Cerebellum (tissue), 4 donors: ENCODE measurements at places on chromosomes 5 and 9. TPM values are rescaled to one million over a fixed set of nuclear protein-coding genes. Genes with fewer than 3 reads are reported as not detected.

The AMBP gene
- total RNA-seq, result not detected

The ADAMTSL2 gene
- total RNA-seq, result 1.8 TPM

The TRPM3 gene
- 49.7 TPM for total RNA-seq

The ZDHHC11 gene
- 11.6 TPM for total RNA-seq

The CCDC183 gene
- 1.7 TPM for total RNA-seq

The GLRA1 gene
- 3.6 TPM for total RNA-seq

The KLHL9 gene
- total RNA-seq, result 54.4 TPM

DNA sequence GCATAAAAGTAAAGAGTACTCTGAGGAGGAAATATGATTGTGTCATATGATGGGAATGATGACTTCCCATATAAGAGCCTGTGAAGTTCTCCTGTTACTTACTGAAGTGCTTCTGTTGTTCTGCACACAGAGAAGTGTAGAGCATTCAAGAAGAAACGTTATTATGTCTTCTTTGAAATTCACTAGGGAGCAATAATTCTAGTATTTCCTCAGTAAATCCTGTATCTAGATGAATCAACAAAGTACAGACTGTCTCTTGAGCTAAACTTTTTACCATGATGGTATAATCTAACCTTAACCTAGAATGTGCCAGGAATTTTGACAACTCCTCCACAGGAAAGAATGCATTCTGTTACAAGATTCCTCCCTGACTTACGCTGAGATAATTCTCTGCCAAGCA, 18.9 kb upstream of the GHR start:
- DNase-seq, result no peak

DNA sequence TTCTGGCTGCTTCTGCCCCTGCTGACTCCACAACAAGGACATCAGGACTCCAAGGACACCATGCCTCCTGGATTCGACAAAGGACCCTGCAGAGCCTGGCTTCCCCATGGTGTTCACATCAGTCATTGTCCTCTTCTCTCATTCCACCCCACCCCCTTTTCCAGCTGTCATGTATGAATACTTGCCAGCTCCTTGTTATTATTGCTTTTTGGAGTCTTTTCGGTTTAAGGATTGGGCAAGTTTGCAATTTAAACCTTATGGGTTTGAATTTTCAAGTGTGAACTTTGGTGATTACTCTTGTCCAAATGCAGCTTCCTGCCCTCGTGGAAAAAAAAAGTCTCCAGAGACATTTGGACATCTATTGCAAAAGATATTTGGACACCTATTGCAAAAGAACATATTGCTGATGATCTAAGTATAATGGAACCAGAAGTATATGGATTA, 14.2 kb upstream of the LVRN start:
- no peak for DNase-seq

GRCh38 chr5:75091597-75091996, 39.2 kb upstream of the GCNT4 start:
- no peak for DNase-seq

GRCh38 chr5:18171684-18172083, 537.4 kb downstream of the TAF11L14 start:
- no peak for DNase-seq

GRCh38 chr5:8842971-8843551, 702.8 kb downstream of the SEMA5A start:
- no peak for DNase-seq

DNA sequence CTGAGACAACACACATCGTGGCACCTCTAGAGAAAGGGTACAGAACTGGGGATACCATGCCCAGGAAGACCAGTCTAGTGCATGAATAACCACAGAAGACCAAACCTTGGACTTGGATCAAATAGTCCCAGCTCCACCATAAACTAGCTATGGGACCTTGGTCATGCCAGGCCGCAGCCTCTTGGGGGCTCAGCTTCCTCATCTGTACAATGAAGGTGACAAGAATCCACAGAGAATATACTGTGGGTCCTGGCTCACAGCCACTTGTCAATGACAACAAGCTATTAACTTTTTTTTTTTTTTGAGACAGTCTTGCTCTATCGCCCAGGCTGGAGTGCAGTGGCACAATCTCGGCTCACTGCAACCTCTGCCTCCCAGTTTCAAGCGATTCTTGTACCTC, 3.9 kb downstream of the KYAT1 start:
- DNase-seq, result no peak

DNA sequence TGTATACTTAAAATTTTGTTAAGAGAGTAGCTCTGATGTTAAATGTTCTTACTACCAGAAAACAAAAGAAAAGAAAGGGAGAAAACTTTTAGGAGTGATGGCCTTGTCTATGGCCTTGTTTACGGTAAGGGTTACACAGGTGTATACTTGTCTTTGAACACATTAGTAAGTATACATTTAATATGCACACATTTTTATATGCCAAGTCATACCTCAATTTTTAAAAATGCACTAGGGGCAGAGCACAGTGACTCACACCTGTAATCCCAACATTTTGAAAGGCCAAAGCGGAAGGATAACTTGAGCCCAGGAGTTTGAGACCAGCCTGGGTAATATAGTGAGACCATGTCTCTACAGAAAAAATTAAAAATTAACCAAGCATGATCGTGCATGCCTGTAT, 166.7 kb upstream of the SNX2 start:
- DNase-seq, result no peak

DNA sequence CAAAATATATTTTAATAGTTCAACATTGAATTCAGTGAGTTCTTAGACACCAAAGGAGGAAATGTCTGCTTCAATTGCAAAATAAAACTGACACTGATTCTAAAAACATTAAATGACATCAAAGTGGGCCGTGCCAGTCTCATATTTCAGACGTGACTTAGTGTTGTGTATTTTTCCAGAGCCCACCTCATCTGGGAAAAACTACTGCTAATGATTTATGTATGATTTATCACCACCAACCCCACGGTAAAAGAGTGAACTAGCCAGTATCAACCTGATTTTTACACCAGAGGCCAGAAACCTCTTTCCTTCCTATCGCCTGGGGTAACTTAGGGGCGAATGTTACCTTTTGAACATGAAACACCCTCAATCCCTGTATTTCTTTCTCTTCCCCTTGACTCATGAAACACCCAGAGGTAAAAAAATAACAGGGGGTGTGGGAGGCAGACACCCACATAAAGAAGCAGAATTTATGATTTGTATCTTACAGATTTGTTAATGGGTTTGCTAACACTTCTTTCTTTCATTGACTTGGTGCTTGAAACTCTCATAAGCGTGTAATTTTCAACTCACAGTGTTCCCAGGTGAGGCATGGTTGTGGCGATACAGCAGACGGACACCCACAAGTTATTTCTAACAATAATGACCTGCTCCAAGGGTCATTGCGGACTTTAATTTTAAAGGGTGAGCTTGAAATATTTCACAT, 56.4 kb upstream of the FANCC start:
- no peak for DNase-seq

GRCh38 chr9:26756881-26757280, 135.7 kb downstream of the CAAP1 start:
- no peak for DNase-seq

- no peak for DNase-seq
Observed at GRCh38 chr9:121239851-121240250, 28.1 kb upstream of the GSN start.

GRCh38 chr5:101024299-101024698, 121.2 kb upstream of the ST8SIA4 start:
- no peak for DNase-seq

DNA sequence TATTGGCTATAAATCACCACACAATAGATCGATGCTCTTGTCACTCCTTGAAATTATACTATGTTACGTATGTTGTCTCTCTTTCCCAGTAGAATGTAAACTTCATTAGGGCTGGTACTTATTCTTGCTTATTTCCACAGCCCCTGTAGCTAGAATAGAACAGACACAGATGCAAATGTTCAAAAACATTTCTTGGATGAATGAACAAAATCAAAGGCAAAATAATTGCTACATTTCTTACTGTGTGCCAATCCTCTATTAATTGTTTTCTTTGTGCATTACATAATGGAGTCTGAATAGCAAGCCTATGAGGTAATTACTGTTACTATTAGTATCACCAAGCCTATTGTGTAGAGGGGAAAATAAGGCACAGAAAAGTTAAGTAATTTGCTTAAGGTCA, 725 bp upstream of the OR13C2 start:
- no peak for DNase-seq

DNA sequence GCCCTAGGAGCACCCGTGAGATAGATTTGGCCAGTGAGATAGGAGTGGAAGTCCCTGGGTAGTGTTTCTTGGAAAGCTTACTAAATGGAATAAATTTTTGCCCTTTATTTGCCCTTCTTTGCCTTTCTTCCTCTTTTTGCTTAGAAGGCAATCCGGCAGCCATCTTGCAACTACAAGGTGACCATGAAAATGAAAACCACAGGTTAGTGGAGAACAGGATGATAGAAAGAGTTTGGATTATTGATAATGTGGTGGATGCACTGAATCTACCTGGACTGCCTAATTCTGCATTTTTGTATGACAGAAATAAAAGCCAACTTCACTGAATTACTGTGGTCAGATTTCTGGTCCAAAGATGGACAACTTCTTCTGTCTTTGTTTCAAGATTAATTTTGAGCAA, 33.2 kb downstream of the TARS1 start:
- DNase-seq, result no peak

DNA sequence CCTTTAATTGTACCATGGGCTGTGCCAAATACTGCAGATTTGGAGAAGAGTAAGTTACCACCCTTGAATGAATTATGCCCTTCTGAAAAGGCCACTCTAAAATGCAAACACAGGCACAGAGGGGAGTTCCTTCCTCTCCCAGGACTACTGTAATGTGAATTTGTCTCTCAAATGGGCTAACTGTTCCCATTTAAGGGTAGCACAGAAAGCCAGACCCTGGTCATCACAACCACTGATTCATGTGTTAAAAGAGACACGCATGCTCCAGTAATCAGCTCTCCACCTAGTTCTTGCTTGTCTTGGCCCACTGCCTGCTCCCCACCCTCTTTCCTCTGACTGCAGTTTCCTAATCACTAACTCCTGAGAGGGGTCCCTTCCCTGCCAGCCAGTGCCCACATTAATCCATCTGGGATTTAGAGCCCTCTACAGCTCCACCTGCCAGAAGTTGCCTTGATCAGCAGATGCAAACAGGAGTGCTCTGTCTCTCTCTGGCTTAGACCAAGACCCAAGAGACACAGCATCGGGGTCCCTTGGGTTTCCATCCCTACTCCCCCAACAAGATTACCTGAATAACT, 382.4 kb downstream of the TMEM167A start:
- no peak for DNase-seq

- no peak for DNase-seq
Observed at GRCh38 chr9:95175523-95175922, 142.0 kb downstream of the FANCC start.

DNA sequence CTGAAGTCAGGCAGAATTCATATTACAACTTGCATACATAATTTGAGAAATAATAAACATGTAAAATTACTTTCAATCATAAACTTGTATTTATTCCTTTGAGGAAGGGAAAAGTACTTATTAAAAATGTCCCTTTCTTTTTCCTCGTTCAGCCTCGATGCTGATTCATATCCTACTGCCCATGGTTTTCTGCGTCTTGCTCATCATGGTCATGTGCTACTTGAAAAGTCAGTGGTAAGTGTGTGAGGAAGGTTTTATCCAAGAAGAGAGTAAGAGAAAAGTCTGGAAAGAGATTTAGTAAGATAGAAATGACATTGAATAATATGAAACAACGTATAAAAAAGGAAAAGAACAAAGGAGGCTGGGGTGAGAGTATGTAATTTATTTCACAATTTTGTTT, 85.9 kb downstream of the OSMR start:
- DNase-seq, result no peak

DNA sequence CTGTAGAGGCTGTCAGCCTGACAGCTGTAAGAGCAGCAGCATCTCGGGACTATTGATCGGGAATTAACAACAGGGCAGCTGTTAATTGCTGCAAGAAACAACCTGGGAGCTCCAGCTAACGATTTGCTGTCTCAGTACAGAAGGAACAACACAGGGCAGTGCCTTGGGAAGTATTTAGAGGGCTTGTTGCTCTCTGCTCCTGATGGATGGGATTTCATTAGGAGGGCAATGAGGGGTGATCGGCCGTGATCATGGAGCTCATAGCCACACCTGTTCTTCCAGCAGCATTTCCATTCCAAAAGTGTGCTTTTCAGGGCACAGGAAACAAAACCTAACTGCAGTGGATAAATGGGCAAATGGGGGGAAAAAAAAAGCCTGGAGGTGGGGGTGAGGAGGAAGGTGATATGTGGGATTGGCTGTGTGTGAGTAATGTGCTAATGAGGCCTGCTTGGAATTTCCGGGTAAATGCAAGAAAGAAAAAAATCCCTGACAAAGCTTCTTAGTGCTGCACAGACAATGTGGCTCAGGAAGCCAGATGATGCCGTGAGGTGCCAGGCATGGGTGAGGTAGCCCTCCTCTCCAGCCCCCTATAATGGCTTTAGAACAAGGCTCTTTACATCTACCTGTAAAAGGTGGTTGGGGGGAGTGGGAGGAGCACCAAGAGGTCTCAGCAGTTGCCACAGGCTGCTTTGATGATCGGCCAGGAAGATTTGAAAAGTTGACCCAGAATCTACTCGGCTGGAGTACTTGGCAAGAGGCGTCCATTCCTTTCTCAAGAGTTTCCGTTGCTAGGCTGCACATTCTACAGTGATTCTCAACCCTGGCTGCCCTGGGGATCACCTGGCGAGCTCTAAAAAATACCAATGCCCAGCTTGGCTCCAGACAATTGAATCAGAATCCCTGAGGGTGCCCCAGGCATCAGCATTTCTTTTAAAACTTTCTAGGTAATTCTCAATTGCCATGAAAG, 139.5 kb upstream of the KLF9 start:
- DNase-seq, result peak; percentile 33

DNA sequence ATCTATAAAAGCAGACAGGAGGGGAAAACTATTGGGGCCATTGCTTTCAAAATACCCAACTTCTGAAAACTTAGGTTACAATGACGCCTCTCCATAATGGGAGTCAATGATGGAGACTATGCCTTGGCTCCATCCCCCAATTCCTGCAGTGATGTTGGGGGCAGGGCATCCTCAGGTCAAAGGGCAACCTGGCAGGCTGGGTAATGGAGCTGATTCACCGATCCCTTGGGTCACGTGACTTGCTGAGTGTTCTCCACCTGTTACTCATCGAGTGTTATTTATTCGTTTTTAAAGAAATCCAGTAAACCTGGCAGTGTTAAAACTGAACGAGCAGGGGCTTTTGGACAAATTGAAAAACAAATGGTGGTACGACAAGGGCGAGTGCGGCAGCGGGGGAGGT, 244.4 kb downstream of the FAM114A2 start:
- DNase-seq, result no peak

DNA sequence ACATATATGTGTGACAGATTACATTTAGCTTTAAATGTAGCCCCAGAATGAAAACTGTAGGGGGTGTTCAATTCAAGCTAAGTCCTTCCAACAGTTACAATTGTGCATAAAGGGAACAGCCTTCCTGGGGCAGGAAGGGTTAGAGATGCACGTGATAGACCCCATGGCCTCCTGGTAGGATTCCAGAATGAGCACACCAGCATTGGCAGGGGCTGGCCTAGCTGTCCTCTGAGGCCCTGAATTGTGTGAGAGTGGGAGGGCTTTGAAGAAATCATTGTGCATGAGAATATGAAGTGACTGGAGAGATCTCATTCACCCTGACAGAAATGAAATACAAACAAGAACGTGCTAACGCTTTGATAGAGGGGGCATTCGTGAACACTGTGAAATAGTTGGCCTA, 663.8 kb upstream of the KLF4 start:
- no peak for DNase-seq
